ENCODE measurements at places on chromosomes 5 and 9.
A peak's percentile ranks its signal among the peaks of the same experiment; 100 is the strongest.

DNA sequence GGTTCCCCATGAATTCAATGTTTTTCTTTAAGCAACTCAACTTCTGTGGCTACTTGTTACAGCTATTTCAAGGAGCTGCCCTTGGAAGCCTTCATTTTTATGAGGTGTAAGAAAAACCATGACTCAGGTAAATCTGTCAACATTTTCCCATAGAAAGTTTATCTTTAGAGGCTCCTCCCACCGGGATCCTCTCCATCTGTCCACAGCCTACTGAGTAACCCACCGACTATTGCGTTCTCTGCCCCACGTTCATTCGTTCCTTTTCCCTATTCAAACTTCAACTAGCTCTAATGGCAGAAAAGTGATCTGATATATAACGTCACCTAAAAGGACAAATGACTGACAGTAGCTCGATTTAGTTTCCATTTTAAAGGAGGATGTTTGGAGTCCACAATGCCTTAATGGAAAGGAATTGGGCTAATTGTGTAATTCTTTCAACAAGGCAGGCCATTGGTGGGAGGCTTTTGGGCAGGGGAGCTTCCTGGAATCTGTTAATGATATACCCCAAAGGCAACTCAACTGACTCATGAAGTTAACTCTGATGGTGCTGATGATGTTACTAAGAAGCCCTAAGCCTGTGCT, 29.3 kb upstream of the NR3C1 start:
- no peak for DNase-seq

DNA sequence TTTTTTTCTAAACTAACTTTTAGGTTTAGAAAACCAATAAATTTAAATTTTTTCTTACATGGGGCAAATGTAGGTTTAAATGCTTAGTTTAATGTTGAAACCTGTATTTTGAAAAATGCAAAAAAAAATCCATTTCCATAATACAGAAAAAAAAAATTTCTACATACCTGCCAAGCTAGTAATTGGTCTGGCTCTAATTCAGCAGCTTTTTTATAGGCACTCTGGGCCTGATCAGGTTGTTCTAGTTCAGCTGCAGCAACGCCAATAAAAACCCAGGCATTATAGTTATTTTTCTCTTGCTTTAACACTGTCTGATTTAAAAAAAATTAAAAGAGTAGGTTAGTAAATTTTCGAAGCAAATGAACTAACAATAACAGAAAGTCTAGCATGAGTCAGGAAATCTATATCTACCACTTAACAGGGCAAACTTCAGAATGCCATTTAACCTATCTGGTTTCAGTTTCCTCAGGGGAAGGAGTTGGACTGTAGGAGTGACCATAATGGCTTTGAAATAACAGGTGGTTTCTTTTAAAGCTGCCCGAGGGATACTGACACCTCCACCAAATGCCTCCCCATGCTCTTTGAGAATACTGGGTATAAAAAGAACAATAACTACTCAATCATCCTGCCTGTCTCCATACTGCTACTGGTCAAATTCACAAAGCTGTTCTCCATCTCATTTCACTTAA, 11.6 kb downstream of the SKIC3 start:
- no peak for DNase-seq

DNA sequence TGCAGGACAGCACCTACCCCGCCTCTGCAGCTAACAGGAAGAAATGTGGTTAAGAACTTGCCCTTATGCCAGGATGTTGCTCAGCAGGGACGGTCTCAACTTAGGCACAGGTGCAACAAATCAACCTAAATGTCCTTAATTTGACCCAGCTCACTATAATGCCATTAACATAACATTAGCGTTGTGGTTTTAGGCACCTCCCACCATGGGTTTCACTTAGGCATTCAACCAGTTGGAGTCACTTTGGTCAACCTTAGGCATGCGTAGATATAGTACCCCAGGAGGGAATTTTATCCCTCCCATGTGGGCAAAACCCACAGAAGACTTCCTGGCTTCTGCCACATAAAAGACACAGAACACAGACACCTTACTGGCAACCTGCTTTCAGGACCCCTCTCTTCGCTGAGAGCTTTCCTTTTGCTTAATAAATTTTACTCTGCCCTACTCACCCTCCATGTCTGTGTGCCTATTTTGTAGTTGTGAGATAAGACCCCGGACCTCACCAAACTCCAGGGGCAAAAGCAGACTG, 8.7 kb upstream of the ERAP1 start:
- no peak for DNase-seq

- peak; percentile 9 for DNase-seq
Measured at GRCh38 chr9:81595887-81596543, 93.3 kb downstream of the TLE1 start.

DNA sequence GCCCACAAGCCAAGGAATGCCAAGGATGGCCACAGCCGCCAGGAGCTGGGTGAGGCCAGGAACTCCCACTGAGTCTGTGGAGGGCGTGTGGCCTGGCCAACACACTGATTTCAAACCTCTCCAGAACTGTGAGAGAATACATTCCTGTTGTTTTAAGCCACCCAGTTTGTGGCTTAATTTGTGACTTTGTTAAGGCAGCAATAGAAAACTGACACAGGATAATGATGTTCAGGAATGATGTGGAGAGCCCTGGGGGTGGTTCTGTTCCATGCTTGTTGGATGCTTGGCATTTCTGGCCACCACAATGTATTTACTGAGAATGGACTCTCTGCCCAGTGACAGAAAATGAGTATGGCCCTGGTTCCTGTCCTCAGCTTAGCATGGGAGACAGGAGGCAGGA, 82.8 kb downstream of the DAP start:
- no peak for DNase-seq

GRCh38 chr5:6551287-6551954, 81.4 kb downstream of the NSUN2 start:
- DNase-seq, result no peak

DNA sequence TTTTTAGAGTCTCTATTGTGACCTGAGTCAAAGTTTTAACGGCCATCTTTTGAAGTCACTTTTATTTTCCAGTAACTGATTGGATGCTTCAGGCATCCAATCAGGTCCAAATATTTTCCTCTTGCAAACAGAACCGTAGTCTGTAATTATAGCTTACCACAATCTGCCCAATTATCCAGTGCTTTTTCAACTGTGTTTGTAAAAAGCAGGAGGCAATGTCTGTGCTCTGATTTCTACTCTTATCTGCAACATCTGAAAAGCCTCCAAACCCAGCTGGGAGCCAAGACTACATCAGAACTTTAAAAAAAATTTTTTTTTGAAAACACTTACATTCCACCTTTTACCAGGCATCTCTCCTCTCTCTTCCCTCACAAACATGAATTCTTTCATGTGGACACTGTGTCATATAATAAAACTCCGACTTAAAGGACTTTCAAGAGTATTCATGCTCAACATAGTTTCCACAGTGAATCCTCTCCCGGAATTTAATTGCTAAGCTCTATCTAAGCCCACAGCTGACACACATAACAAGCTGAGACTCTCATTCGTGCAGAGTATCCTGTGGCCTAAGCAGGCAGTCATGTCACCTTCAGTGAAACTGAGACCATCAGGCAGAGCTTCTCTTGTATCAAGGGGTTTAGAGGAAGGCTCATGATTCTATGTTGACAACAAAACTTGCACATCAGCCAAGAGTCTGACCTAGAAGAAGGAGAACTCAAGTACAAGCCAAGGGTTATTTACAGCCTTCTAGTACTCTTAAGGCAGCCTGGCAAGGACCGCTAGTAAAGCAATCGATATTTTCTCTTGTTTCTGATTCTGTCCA, 272.7 kb downstream of the TLE1 start:
- DNase-seq, result peak; percentile 16

- no peak for DNase-seq
Measured at GRCh38 chr5:157370967-157371366, 89.0 kb upstream of the NIPAL4 start.

DNA sequence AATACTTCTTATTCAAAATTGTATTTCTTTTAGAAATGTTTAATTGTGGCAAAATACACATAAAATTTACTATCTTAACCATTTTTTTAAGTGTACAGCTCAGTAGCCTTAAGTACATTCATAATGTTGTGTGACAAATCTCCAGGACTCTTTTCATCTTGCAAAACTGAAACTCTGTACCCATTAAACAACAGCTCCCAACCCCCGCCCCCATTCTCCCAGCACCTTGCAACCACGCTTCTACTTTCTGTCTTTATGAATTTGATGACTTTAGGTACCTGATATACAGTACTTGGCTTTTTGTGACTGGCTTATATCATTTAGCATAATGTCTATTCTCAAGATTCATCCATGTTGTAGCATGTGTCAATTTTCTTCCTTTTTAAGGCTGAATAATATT, 2.8 kb upstream of the IL5 start:
- no peak for DNase-seq

DNA sequence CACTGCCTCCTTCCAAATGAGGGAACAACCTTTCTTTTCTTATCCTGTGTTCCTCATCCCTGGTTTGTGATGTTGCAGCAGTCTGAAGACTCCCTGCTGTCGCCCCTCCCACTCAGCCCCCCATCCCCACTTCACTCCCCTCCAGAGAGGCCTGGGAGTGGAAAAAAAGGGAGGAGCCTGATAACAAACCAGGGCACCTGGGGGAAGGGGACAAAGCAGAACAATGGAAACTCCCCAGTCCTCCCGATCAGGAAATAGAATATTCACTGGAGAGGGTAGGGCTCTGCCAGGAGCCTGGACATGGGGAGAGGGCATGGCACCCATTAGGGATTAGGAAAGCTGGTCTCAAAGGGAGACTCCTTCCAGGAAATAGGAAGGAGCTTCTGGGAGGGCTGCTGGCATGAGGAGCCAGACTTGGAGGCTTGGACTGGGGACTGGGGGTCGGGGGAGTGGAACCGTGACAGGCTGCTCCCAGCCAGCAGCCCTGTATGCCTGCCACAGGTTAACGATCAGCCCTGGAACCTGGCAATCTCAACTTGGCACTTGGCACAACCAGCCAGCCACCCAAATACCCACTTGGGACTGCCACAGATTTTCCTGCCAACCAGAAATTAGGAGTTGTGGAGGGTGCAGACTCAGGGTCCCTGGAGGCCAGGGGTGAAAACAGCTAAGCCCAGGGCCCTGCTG, 20.0 kb downstream of the PCDH1 start:
- DNase-seq, result peak; percentile 44

GRCh38 chr5:74082512-74083055, 456.6 kb downstream of the ARHGEF28 start:
- DNase-seq, result peak; percentile 72

DNA sequence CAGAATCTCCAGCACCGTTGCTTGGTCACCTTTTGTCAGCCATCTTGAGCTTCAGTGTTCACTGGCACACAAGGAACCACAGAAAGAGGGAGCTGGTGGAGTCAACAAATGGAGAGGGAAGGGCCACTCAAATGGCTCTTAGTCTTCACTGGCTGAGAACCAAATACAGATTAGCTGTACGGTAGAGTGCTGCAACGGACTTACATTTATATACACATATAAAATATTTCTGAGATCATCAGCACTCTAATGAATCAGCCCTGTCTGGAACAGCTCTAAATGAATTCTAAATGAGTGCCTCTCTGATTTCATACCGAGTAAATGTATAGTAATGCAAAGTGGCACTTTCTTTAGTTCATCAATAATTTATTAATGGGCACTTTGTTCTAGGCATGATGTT, 24.8 kb downstream of the KCTD16 start:
- DNase-seq, result no peak

DNA sequence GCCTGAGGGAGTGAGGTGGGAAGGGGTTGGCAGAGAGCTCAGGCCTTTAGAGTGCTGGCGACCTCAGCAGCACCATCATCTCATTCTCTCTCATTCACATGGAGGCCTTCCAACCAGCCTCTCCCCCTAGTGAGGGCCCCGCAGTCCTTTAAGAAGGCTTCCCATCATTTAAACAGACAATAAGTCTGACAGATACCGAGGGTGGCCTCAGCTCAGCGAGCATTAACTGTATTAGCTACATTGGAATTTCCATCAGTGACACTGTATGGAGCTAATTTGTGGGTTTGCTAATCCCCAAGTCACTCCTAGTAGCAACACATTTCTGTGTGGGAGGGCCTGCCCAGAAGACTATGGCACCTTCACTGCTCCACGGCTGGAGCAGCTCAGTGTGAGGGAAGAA, 75.8 kb downstream of the INSYN2B start:
- no peak for DNase-seq

DNA sequence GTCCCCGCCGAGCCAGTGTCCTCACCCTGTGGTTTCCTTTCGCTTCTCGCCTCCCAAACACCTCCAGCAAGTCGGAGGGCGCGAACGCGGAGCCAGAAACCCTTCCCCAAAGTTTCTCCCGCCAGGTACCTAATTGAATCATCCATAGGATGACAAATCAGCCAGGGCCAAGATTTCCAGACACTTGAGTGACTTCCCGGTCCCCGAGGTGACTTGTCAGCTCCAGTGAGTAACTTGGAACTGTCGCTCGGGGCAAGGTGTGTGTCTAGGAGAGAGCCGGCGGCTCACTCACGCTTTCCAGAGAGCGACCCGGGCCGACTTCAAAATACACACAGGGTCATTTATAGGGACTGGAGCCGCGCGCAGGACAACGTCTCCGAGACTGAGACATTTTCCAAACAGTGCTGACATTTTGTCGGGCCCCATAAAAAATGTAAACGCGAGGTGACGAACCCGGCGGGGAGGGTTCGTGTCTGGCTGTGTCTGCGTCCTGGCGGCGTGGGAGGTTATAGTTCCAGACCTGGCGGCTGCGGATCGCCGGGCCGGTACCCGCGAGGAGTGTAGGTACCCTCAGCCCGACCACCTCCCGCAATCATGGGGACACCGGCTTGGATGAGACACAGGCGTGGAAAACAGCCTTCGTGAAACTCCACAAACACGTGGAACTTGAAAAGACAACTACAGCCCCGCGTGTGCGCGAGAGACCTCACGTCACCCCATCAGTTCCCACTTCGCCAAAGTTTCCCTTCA, 1.4 kb downstream of the GLIS3 start:
- no peak for DNase-seq

- no peak for DNase-seq
Measured at GRCh38 chr5:56409331-56410190, 176.4 kb upstream of the ANKRD55 start.

DNA sequence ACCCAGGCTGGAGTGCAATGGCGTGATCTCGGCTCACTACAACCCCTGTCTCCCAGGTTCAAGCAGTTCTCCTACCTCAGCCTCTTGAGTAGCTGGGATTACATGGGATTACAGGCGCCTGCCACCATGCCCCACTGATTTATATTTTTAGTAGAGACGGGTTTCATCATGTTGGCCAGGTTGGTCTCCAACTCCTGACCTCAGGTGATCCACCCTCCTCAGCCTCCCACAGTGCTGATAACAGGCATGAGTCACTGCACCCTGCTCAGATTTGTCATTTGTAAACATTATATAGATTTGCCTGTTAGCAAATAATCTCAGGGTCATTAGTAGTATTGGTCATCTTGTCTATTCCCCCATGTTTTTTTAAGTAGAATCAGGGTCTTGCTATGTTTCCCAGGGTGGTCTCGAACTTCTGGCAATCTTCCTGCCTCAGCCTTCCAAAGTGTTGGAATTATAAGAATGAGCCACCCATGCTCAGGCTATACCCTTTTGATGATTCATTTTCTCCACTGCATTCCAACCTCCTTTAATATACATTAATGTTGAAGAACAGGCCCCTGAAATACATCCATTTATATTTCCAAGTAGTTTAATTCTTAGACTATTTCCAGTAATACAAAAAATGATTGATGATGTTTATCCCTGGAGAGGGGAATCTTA, 17.3 kb downstream of the CENPH start:
- DNase-seq, result no peak
